GM12891 (cell line): ENCODE measurements at places on chromosomes 5 and 9.

GRCh38 chr5:68343421-68343826 lies 127.9 kb downstream of the PIK3R1 start:
- no peak for DNase-seq

- no peak for DNase-seq
These were observed 200.2 kb downstream of the CFAP90 start for GRCh38 chr5:7650755-7651154.

DNA sequence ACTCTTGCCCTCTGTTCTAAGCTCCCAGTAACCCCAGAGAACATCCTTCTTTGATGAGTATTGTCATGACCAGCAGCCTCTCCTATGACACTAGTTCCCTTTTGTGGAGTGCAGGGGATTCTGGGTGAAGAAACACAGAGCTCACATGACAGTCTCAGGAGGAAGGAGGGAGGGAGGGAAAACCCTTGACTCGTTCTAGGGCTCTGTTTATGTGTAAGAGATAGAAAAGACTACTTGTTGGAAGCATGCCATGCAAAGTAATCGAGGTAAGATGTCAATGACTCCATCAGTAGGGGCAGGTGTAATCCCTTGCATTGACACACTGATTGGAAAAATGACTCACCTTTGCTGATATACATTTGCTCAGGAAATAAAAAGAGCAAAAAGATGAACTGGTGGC lies 190.2 kb upstream of the ELL2 start:
- no peak for DNase-seq

GRCh38 chr9:129486756-129487657 lies 133.9 kb downstream of the C9orf50 start:
- DNase-seq = no peak

DNA sequence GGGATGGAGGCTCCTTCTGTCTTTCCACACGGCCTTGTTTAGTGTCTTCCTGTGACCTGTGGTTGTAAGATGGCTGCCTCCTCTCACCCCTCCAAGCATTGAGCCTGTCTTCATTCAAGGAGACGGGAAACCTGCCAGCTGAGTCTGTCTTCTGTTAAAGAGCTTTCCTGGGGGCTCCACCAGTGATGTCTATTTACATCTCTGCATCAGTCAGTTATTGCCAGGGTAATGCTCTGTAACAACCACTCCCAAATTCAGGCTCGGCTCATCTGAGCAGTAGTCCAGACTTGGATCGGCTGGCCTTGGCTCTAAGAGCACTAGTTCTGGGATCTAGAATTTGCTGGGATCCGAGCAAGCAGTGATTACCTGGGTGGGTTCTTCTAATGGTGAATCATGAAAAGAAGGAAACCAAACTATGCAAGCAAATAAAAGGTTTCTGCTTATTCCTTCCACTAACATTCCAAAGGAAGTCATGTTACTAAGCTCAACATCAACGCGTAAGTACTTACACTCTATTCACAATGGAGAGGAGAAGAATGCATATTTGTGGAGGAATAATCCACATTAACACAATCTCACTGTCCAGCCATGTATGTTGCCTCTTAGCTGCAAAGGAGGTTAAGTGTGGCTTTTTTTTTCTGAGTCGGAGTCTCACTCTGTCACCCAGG lies 61.7 kb downstream of the GALNT12 start:
- DNase-seq = no peak

DNA sequence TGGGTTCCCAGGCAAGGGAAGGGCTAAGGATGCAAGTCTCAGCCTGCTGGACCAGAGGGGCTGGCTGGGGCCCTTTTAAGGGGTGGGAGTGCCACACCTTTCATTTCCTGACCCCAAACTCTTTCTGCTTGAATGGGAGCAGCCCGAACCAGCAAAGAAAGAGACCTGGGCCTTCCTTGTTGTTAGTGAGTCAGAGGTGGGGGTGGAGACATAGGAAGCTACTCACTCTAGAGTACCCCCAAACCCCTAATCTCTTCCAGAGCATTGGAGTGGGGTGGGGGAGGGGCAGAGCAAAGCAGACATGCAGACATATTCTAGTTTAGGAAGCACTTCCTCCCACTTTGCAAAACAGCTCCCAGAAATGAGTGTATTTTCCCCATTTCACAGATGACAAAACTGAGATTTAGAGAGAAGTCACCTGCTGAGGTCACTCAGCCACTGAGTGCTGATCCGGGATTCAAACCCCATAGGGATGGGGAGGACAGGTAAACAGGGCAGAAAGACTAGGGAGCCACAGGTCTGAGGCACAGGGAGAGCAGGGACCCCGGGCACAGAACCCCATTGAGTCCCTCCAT lies 6.0 kb upstream of the AQP3 start:
- DNase-seq = no peak

DNA sequence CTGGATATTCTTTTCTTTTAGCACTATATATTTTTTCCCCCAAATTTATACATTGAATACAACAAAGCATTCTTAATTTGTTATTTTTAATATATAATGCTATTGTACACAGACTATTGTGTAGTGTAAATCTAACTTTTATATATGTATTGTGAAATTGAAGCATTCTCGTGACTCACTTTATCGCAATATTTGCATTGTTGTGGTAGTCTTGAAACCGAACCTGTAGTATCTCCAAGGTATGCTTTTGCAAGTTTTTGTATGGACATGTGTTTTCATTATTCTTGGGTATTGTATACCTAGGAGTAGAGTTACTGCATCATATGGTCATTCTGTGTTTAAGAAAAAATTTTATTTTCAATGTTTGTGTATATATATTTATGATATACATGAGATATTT lies 49.6 kb downstream of the NSD1 start:
- no peak for DNase-seq

GRCh38 chr9:26551971-26552370 lies 340.6 kb downstream of the CAAP1 start:
- no peak for DNase-seq

DNA sequence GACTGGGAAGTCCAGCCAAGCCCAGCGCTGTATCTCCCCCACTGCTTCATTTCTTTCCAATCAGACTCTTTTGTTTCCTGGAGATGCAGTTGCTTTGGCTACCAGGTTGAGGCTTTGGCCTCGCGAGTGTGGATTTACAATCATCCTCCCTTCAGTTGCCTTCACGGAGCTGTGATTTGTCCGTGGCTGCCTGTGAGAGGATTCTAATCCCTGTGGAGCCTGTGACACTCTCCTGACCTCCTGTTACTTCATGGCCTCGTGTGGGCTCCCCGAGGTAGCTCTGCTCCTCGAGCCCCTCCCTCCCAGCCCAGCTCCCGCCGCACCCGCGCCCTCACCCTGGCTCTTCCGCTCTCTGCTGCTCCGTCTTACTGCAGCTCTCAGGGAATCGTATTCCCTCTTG lies 107.2 kb upstream of the STC2 start:
- DNase-seq = no peak

DNA sequence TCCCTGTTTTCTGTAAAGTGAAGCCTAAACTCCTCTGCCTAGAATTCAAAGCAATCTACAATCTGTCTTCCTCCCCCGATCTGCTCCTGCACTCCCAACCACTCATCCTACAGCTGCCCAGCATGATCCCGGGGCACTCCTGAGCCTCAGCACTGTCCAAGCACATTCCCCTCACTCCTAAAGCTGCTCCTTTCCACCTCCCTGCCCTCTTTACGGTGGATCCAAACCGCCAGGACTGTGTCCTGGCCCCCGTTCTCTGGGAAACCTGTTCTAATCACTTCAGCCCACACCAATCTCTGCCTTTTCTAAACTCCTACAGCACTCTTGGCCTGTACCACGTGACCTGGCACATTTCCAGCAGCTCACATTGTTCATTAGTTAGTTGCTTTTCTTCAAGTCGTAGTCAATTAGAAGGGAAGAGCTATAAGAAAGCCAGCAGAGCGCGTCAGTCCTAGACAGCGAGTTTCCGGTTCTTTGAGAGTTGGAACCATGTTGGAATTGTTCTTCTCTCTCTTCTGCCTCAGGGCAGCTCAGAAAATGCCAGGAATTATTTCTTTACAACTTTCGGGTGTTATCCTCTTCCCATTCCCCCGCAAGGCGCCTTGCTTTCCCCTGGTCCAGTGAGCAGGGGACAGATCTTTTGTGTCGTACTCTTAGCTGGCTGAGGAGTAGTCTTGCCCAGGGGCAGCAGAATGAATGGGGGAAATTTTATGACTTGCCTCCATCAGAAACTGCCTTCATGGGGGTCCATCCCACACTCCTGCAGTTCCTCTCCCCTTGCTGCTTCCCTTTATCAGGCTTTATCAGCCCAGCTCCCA lies 60.7 kb downstream of the NRG2 start:
- DNase-seq = no peak

GRCh38 chr5:160649304-160649703 lies 202.7 kb downstream of the ATP10B start:
- DNase-seq = no peak

DNA sequence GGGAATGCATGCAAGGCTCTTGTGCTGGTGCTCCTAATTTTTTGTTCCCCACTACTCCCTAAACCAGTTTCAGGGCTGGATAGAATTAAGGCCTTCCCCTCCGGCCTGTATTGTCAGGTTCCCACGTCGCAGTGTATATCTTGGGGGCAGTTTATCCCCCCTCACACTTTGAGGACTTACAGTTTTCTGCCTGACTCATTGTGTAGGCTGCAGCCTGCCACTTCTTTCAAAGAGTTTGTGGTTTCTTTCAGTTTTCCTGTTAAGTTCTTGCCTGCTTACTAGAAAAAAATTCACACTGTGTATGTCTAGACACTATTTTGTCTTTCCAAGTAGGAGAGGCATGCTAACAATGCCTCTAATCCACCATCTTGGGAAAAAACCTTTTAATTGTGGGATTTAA lies 28.4 kb upstream of the BTNL3 start:
- no peak for DNase-seq

GRCh38 chr9:136029556-136029955 lies 65.5 kb downstream of the NACC2 start:
- no peak for DNase-seq

DNA sequence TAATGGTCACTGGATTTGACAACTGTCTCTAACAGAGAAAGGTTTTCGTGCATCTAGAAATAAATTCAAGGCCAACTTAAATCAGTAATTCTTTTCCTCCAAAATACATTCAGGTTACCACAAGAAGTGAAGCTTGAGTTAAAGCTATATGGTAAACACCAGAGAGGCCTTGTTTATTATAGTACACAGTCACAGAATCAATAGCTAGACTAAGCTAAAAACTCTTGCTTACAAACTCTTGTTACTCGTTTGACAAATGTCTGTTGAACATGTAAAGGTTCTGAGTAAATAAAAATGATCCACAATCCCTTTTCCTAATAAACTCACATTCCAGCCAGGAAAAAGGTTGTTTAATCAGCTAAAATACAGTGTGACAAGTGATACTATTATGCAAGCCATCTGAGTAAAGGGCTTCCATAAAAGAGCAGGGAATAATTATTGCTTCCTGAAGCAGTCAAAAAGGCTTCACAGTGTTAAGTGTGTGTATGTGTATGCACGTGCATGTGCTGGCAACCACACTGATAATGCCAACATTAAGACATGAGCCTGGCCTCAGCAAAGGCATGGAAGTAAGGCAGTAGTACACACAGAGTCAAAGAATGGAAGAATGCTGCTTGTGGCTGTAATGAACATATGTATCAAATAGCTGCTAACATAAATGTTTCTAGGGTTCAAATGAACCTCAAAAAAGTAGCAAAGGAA lies 12.8 kb downstream of the PTAR1 start:
- no peak for DNase-seq

DNA sequence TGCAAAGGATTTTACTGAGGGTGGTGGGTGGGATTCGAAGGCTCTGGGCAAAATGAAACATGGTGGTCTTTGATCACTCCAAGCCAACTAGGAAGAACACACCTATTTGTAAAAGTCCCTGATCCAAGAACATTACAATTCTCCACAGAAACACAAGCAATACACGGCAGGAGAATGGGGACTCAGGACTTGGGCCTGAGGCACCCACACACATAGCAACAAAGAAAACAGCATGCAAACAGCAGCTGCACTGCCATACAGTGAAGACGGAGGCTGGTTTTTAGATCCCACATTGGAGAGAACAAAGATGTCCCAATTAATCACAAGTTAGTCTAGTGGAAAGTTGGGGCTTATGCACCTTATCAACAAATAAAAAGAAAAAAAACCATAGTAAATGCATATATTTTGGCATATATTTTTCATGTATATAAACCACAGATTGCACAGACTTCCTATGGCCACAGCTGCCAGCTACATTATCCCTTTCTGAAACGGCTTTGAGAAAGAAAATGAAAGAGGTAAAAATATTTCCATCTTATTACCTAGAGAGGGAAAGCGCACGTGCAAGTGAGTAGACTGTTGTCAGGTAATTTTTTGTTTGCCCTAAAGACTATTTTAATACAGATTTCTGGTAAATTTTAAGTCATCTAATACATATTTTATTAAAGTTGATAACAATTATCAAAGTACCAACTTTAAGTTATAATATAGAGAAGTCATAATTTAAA lies 410.9 kb downstream of the BNC2 start:
- no peak for DNase-seq
